ENCODE measurements at places on chromosomes 1 and 21. TPM values are rescaled to one million over a fixed set of nuclear protein-coding genes. Genes with fewer than 3 reads are reported as not detected.

The IFI16 gene
- 0.04 TPM for polyA plus RNA-seq

The FASLG gene
- polyA plus RNA-seq, result 0.08 TPM

The ATP6V1G3 gene
- not detected for polyA plus RNA-seq

DNA sequence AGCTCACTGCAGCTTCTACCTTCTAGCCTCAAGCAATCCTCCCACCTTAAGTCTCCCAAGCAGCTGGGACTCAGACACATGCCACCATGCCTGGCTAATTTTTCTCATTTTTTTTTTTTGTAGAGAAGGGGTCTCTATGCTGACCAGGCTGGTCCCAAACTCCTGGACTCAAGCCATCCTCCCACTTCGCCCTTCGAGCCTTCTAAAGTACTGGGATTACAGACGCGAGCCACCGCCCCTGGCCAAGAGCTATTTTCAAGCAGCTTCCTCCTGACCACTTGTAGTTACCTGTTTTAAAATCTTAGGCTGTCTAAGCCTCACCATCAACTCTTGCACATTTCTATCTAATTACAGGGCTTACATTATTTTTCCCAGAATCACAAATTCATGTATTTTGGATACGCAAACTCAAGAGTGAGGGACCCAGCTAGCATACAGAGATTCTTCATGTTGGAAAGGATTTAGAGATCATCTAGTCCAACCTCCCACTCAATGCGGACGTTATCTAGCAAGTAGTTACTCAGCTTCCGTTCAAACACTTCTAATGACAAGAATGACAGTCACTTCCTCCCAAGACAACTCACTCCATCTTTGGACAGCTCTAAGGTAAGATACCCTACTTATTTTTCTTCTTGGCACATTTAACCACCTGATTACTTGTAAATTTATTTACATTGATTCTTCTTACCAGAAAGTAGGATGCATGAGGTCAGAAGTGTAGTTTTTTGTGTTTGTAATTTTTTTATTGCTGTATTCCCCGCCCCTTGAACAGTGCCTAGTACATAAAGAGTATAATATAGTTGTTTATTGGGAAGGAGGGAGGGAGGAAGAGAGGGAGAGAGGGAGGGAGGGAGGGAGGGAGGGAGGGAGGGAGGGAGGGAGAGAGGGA is 65.4 kb downstream of the LUZP1 start:
- no peak for DNase-seq

DNA sequence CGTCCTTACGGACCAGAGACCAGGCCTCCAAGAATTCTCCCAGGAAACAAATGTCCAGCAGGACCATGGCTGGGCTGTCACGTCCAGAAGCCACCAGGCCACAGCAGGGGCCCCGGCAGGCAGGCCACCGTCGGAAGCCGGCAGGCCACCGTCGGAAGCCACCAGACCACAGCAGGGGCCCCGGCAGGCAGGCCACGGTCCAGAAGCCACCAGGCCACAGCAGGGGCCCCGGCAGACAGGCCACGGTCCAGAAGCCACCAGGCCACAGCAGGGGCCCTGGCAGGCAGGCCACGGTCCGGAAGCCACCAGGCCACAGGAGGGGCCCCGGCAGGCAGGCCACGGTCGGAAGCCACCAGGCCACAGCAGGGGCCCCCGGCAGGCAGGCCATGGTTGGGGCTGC is 67.0 kb upstream of the PDE9A start:
- DNase-seq, result no peak

The TEX38 gene
- polyA plus RNA-seq, result 0.18 TPM

The FCGR3B gene
- not detected for polyA plus RNA-seq

DNA sequence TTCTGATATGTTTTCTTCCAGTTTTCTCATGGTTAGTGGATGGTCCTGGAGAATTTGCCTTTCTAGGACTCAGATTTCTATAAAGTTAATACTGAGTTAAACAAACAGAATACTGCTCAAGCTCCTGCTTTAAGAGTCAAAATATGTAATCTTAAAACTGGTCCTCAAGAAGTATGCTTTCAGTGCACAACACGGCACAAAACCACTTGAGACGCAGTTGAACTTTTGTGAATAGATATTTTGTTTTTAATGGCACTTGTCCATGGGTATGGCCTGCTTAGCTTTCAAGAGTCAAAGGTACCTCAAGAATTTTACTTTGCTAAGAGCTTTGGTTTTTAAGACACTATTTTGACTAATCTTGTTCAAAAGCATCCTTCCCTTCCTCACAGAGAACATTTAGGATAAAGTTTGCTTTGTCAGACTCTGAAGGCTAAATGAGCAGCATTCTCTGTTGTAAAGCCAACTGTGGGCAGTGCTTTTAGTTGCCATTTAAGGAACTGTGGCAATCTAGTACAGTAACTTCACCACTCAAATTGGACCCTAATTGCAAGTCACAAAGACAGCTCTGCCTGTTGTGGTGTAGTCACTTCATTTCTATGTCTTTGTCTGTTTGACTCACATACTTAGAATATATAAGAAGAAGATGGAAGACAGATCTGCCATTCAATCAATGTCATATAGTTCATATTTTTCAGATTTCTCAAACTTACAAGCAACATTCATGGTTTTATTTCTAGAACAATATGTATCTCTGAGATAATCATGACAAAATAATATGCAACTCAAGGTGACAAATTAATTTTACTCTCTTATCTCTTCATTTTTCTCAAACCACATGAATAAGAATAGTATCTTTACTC is 28.8 kb downstream of the SAMD13 start:
- no peak for DNase-seq

The C1orf226 gene
- 6.0 TPM for polyA plus RNA-seq

The LYPD8 gene
- polyA plus RNA-seq, result not detected

The WLS gene
- polyA plus RNA-seq, result not detected

The HES3 gene
- polyA plus RNA-seq, result not detected

GRCh38 chr1:64167176-64167575 is 36.2 kb upstream of the UBE2U start:
- no peak for DNase-seq

- DNase-seq, result no peak
Measured at GRCh38 chr1:57345916-57346315, 77.9 kb downstream of the DAB1 start.

- DNase-seq, result no peak
Measured at GRCh38 chr21:41979335-41979734, 25.5 kb upstream of the C2CD2 start.

The IFNGR2 gene
- polyA plus RNA-seq, result 107 TPM

Measured in HepG2 (cell line).